AG09319 (cell line): ENCODE measurements at places on chromosomes 12 and 14.

DNA sequence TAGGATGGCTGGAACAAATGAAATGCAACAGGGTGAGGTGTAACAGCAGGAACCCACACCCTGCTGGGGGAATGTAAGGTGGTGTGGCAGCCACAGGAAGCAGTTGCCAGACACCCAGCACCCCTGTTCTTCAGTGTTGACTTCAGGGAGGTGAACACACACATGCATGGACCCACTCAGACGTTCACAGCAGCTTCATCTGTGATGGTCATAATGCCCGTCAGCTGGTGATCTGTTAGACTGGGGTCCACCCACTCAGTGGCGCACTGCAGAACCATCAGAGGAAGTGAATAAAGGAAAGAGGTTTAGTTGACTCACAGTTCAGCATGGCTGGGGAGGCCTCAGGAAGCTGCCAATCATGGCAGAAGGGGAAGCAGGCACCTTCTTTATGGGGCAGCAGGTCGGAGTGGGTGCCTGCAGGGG, 22.7 kb upstream of the TEX22 start:
- DNase-seq, result no peak

DNA sequence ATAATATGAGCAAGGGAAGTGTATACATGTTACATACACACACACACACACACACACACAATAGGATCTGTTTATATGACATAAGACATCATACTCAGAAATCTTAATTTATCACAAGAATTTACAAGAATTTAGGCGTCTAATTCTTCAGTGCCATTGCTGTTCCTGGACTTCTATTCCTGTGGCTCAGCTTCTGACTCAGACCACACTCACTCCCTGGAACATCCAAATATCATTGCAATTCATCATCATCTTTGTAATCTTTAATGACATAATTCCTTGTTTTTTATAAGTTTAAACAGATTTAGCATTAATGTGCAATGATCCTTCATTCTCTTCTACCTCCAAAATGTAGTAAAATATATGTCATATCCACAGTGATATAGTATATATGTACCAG, 544.2 kb downstream of the FOXG1 start:
- no peak for DNase-seq

GRCh38 chr12:106978035-106978800, 8.7 kb downstream of the MTERF2 start:
- no peak for DNase-seq

DNA sequence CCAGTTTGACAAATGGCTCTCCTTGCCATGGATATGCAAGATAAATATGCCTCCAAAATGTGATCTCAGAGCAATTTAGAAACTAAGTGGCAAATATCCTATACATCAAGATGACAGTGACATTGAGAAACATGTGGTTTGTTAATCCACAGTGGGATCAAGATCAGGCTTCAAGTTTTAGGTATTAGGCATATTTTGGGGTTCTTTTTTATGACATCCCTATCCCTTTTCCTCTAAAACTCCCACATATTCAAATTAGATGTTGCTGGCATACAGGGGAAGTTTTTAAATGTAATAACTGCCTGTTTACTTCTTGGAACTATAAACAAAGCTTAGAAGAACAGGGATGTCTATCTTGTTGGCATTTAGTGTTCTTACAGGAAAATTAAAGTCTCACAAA, 179.4 kb downstream of the CRADD start:
- no peak for DNase-seq

GRCh38 chr12:113819495-113819894, 146.6 kb downstream of the RBM19 start:
- DNase-seq, result no peak
